ENCODE measurements at places on chromosomes 2 and 18. TPM values are rescaled to one million over a fixed set of nuclear protein-coding genes. Genes with fewer than 3 reads are reported as not detected.
A peak's percentile ranks its signal among the peaks of the same experiment; 100 is the strongest.

GRP gene
- total RNA-seq: not detected

- DNase-seq: no peak
These were observed 44.1 kb upstream of the NDUFV2 start for GRCh38 chr18:9058406-9058805.

- DNase-seq: no peak
These were observed 12.2 kb upstream of the COL5A2 start for GRCh38 chr2:189191766-189192165.

GRCh38 chr2:219290381-219291171 lies 11.4 kb downstream of the DNAJB2 start:
- DNase-seq: no peak

DNA sequence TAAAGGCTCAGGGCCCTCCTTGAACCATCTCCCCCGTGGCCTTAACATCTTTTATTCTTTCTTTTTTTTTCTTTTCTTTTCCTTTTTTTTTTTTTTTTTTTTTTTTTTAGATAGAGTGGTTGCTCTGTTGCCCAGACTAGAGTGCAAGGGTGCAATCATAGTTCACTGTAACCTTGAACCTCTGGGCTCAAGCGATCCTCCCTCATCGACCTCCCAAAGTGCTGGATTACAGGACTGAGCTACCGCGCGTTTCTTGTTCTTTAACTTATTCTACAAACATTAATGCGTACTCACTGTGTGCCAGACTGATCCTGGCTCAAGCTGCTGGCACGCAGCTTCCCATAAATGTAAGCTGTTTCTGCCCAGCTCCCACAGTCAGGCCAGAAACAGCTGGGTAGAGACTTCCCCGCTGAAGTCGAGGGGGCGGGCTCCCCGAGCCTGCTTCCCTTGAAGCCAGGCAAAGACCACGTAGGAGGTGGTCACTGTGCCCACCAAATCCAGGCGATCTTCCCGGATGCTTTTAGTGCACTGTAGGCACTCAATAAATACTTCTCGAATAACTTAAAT lies 29.2 kb upstream of the ATP6V1B1 start:
- DNase-seq: no peak

SAG gene
- total RNA-seq: not detected

DNA sequence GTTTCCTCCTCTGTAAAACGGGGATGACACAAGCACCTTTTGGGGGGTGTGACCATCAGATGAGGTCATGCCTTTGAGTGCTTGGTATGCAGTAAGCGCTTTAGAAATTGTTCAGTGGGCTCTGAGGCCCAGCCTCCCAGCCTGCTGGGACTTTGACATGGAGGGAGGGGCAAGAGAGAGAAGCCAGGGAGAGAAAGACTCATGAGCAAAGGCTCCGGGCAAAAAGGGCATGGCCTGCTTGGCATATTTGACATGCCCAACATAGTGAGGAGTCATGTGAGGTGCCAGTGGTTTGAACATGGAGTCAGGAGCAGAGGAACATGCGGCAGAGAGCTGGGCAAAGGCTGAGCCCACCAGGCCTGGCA lies 14.0 kb downstream of the TNS1 start:
- no peak for DNase-seq

DNA sequence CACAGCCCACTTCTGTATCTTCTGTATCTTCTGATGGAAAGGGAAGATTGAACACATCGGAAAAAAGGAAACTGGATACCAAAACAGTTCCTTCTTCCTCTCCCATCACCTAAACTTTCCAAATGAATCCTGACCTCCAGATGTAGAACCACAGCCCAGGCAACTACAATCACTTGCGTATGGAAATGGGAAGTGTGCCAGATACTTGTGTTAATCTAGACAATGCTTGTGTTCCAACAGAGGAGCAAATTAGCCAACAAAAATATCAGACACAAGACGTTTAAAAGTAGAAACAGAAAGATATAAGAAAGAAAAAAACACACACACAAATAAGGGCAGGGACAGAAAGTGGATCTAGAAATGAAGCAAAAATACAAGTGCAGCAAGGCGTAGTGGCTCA lies 31.4 kb upstream of the DUSP2 start:
- no peak for DNase-seq

CYBRD1 gene
- 6.5 TPM for total RNA-seq

GRCh38 chr2:238818561-238818960 lies 29.3 kb upstream of the TWIST2 start:
- DNase-seq: no peak

DNA sequence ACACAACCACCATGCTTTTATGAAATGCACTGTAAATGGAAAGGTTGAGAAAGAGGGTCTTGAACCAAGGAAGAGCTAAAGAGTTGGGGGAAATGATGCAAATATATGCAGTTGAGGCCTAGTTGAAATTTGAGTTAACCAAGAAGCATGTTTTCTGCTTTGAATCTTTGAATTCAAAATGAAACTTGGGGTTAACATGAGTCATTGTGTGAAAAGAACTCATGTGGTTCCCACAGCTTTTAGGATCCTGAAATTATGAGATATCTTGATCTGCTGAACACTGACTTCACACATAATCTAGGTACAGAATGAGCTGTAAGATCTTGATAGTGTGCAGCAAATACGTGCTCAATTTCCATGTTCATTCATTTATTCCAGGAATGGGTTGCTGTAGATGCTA lies 422.9 kb upstream of the TRIB2 start:
- DNase-seq: no peak

DNA sequence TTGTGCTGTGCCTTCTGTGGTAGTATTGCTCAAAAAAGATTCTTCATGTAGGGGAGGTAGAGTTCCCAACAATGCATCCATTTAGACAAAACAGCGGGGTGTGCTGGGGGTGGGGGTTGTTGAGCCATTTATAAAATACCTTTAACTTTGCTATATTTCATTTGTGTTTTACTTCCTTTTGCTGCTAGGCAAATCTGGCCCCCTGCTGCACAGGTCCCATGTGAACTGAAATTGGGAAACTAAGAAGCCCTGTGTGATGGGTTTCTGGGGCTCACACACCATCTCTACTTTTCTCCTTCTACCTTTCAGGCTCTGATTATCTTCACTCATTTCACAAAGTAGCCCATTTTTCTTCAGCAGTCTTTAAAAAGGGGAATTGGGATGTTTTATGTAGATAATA lies 52.7 kb upstream of the ITGA4 start:
- no peak for DNase-seq

STARD6 gene
- total RNA-seq: not detected

- no peak for DNase-seq
These were observed 383.7 kb upstream of the SLC14A2 start for GRCh38 chr18:45231617-45232016.

- DNase-seq: no peak
These were observed 151.8 kb downstream of the SH3RF3 start for GRCh38 chr2:109280804-109281203.

- DNase-seq: peak; percentile 66
These were observed 39.1 kb downstream of the STK17B start for GRCh38 chr2:196131949-196132925.

GRCh38 chr2:223084873-223085272 lies 32.9 kb downstream of the KCNE4 start:
- DNase-seq: no peak

Data from Caco-2 (cell line).